ENCODE measurements at places on chromosomes 5 and 9. TPM values are rescaled to one million over a fixed set of nuclear protein-coding genes. Genes with fewer than 3 reads are reported as not detected.

- peak; percentile 78 for DNase-seq
These were observed 22.1 kb downstream of the SARDH start for GRCh38 chr9:133715866-133716563.

GRCh38 chr9:79208791-79209396 lies 362.9 kb upstream of the TLE4 start:
- DNase-seq, result no peak

DNA sequence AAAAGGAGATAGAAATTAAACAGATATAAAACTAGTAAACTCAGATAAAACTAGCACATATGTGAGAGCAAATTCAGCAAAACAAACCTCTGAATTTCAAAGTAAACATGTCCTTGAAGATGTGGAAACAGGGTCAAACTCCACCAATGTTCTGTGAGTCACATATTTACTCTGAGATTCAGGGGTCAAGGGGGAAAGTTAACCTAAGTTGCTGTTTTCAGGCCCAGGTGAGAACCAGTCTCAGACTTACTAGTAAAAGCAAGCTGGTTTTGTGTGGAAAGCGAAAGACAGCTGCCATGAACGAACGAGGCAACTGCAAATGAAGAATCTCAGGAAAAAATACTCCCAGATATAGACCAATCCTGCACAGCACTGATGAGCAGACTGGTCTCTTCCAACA lies 29.0 kb downstream of the PSMB7 start:
- no peak for DNase-seq

- DNase-seq, result no peak
These were observed 223.5 kb downstream of the ROR2 start for GRCh38 chr9:91726406-91727100.

GRCh38 chr9:128275198-128276007 lies at the start of gene GOLGA2:
Gene GOLGA2, minus strand, starts transcription at chr9:128276007. Its CDS starts 31 bp downstream, at chr9:128275976.
- peak; percentile 57 for DNase-seq

The IL5 gene
- not detected for total RNA-seq
